Fibroblast of mammary gland (primary cell): ENCODE measurements at places on chromosomes 11 and 22.

- DNase-seq: no peak
Measured at GRCh38 chr11:111684251-111684650, 81.9 kb downstream of the PPP2R1B start.

DNA sequence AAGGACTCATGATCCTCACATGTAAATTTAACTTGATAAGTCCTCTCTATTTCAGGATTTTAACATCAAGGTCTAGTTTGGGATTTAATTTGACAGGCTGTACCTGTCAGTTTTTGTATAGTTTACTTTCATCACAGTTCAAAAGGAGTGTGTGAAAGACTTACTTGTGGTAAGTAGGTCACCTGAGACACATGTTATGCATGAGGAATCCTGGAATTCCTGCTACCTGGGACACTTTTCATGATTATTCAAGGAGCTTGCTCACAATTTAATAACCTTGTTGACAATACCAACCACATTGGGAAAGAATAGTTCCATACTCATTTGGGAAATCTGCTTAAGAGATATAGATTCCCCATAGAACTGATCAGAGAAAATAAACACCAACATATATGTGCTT is 15.8 kb upstream of the SLC36A4 start:
- DNase-seq: no peak

- DNase-seq: peak; percentile 14
Measured at GRCh38 chr11:105000797-105001196, 22.2 kb downstream of the CASP5 start.

DNA sequence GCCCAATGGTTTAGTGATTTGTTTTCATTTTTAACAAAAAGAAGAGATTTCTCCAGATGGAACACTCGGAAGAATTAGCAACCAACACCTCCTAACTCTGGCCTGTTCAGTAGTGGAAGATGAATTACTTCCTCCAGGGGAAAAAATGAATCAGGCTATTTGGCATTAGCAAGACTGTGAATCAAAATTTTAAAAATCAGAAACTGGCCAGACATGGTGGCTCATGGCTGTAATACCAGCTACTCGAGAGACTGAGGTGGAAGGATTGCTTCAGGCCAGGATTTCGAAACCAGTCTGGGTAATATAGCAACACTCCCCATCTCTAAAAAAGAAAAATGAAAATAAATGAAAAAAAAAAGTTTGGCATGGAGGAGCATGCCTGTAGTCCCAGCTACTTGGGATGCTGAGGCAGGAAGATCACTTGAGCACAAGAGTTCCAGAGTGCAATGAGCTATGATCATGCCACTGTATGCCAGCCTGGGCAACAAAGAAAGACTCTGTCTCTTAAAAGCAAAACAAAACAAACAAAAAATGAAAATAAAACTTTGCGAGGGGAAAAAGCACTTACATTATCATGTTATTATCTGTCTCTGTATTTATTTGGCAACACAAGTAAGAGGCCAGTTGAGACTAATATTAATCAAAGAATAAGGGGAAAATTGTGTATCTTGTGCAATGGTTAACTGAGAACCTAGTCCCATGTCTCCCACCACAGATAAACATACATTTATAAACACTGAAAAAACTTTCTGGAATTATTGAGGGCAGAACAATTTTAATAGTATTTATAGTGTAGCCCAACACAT is 796.3 kb upstream of the ANO3 start:
- peak; percentile 11 for DNase-seq

DNA sequence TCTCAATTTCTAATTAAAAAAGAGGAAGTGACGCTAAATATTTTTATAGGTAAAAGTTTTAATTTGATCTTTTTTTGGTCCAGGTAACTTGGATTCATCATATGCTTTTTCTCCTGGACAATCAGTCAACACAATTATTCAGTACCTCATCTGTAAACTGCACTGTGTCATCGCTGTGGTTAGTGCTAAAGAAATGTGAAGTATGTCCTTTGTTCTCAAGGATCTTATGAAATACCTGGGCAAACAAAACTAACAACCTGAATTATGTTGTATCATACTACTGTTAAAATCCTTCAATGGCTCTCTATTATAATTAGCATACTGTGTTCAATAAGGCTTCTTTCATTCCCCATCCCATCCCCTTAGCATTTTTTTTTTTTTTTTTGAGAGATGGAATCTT is 19.9 kb upstream of the SCN3B start:
- no peak for DNase-seq
